ENCODE measurements at places on chromosomes 11 and 22. TPM values are rescaled to one million over a fixed set of nuclear protein-coding genes. Genes with fewer than 3 reads are reported as not detected.

SMC1B gene
- total RNA-seq, result not detected

INS gene
- total RNA-seq, result not detected

RASGRP2 gene
- total RNA-seq, result 17.4 TPM

TRPM5 gene
- total RNA-seq, result not detected

FXYD6 gene
- total RNA-seq, result 20.0 TPM

RAB3IL1 gene
- total RNA-seq, result 36.8 TPM

NAV2 gene
- 24.5 TPM for total RNA-seq

HSPB2 gene
- total RNA-seq, result 2.9 TPM

MYRF gene
- total RNA-seq, result not detected

OR52N4 gene
- total RNA-seq, result not detected

All from subcutaneous adipose tissue (tissue), 4 donors.